Glomerular endothelial cell (primary cell): ENCODE measurements at places on chromosomes 16 and 17. TPM values are rescaled to one million over a fixed set of nuclear protein-coding genes. Genes with fewer than 3 reads are reported as not detected.

MEFV gene
- not detected in 2 replicates for total RNA-seq

DNA sequence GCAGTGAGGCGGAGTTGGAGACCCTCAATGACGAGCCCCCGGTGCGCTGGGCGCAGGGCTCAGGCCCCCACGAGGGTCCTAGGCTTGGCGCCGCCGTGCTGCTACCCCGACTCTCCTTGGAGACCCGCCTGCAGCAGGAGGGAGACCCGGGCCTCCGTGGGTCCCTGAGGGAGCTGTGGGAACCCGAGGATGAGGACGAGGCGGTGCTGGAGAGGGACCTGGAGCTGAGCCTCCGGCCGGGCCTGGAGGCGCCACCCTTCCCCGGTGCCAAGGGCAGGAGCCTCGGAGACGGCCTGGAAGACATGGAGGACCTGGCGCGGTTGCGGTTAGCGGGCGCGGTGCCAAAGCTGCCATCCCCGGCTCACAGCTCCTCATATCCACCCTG, 2.3 kb downstream of the MYO15B start:
- no peak for DNase-seq

- DNase-seq, result no peak
These were observed 38.3 kb downstream of the ABCC12 start for GRCh38 chr16:48117217-48118105.

DNA sequence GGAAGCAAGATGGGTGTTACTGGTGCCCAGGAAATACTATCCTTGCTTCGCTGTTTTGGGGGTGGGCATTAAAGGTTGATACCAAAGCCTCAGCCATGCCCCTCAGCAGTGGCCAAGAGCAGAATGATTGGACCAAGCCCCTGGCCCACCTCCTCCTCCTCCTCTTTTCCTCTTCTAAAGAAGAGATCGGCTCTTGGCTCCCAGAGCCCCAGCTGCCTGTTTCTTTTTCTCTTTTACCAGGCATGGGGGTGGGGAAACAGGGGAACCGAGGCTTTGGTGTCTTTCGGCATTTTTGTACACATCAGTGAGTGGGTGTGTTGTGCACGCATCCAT, 5.8 kb downstream of the THRA start:
- no peak for DNase-seq

DNA sequence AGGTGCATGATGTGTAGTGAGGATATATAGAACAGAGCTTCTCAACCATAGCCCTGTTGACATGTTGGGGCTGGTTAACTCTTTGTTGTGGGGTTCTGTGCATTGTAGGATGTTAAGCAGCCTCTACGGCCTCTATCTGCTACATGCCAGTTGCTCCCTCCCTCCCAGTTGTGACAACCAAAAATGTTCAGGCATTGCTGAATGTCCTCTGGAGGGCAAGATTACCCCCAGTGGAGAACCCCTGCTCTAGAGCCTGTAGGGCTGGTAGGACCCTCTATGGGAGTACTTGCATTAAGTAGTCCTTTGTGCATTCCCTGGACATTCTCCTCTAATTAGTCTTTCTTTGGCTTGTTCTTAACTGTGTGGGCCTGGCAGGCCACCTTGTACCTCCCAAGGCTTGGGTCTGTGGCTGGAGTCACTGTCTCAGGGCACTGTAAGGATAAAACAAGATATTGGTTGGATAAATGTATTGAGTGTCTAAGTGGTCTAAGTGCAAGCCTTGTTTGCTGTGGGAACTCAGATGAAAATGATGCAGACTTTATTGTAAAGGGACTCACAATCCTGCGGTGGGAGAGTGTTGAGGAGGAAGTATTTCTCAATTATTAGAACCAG, 19.8 kb upstream of the MYO1D start:
- DNase-seq, result no peak

PTGES3L gene
- 2.4 and 3.2 TPM in 2 replicates for total RNA-seq

RHBDL3 gene
- not detected in 2 replicates for total RNA-seq

KRT28 gene
- not detected in 2 replicates for total RNA-seq

GRCh38 chr16:31286421-31287032, 26.8 kb downstream of the ITGAM start:
- no peak for DNase-seq

DNA sequence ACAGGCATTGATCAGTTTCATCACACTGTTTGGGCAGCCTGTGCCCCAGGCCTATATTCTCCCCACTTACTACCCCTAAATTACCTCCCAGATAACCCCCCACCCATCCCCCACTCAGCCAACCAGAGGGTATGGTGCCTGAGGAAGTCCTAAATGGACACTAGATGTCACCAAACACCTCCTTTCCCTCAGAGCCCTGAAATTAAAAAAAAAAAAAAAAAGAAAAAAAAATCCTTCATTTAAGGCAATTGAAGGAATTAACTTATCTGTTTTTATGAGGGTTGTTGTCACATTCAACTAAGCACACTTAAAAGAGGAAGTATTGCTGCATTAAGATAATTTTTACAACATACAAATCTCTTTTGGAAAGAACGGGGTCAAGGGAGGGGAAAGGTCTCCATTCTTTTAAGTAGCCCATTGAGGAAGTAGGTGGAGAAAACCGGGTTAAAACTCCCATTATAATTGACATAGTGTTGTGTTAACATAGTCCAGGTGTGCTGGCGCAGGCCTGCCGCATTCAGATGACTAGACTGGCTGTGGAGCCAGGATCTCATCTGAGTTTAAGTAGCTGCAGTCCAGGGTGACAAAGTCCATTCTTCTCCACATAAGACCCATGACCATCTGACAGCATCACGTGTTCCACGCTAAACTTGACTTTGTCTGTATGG, 46.3 kb downstream of the SNX11 start:
- peak; percentile 14 for DNase-seq

SMIM36 gene
- not detected in 2 replicates for total RNA-seq

LGALS9B gene
- total RNA-seq, result not detected in 2 replicates

GRCh38 chr17:29131814-29132682, 48.1 kb downstream of the MYO18A start:
- DNase-seq, result no peak

DNA sequence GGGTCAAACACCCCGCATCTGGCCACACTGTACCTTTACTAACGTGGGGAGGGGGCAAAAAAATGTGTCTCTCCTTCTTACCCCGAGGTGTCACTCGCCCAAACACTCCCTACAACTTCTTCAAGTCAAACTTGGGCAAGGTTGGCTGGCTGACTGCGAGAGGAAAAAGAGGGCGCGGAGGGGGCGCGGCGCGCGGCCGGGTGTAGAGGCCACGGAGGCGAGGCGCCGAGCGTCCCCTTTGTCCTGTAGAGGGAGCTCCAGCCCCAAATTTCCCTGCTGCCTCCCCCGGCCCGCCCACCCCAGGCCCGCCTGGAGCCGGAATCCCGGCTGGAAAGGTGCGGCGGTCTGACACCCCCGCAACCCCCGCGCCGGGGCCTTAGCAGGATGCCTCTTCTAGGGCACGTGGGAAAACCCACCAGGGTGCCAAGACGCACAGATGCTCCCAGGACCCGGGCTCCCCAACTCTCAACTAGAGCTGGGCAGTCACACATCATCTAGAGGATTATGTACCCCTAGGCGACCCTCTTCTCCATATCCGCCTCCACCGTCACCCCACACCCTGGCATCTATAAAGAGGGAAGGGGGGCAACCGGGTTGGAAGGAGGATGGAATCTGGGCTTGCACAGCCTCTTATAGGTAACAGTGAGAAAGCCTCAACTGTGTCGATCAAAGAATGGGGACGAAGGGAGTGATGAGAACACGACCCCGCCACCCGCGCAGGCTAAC, 4.2 kb downstream of the IRX3 start:
- DNase-seq, result no peak

GRCh38 chr17:28796062-28796461, 46.5 kb downstream of the FAM222B start:
- no peak for DNase-seq

GLTPD2 gene
- not detected in 2 replicates for total RNA-seq

GRCh38 chr17:73224237-73224636, 31.4 kb downstream of the COG1 start:
- DNase-seq, result no peak

KRT27 gene
- not detected in 2 replicates for total RNA-seq

GRCh38 chr16:74657870-74658642, 8.6 kb downstream of the RFWD3 start:
- DNase-seq, result no peak

GRCh38 chr17:62658136-62658920, 30.9 kb downstream of the MRC2 start:
- DNase-seq, result no peak

DNA sequence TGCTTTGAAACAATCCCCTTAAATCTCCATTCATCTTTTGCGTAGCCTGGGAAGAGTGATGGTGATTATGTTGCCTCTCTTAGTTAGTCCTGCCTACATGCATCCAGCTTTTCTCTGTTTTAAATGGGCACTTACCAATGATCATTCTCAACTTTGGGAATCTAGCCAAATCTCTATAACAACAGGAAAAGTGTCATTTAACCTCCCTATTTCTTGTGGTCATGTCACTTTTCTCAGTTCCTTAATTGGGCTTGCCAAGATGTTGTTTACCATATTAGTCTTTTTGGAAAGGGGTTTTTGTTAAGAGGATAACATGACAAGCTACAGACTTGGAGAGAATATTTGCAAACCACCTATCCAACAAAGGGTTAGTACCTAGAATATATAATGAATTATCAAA, 15.6 kb upstream of the CLEC10A start:
- DNase-seq, result peak; percentile 52

- peak; percentile 71 for DNase-seq
These were observed 32.5 kb downstream of the ABCC12 start for GRCh38 chr16:48123104-48123788.

GRCh38 chr16:50065241-50065623, 538 bp upstream of the HEATR3 start:
- DNase-seq, result no peak

GRCh38 chr17:19262650-19263631, 25.8 kb downstream of the EPN2 start:
- DNase-seq, result no peak

NPIPA2 gene
- total RNA-seq, result 0.47 and 5.0 TPM in 2 replicates

GRCh38 chr17:37384560-37385149, 8.9 kb downstream of the C17orf78 start:
- no peak for DNase-seq

- no peak for DNase-seq
These were observed 178.3 kb downstream of the SOX9 start for GRCh38 chr17:72299100-72299499.

GRCh38 chr17:37278247-37278894, 97.4 kb upstream of the C17orf78 start:
- DNase-seq, result no peak

GRCh38 chr17:57269052-57269451, 12.7 kb downstream of the MSI2 start:
- DNase-seq, result no peak

GRCh38 chr16:62130101-62130500, 93.9 kb upstream of the CDH8 start:
- no peak for DNase-seq

DNA sequence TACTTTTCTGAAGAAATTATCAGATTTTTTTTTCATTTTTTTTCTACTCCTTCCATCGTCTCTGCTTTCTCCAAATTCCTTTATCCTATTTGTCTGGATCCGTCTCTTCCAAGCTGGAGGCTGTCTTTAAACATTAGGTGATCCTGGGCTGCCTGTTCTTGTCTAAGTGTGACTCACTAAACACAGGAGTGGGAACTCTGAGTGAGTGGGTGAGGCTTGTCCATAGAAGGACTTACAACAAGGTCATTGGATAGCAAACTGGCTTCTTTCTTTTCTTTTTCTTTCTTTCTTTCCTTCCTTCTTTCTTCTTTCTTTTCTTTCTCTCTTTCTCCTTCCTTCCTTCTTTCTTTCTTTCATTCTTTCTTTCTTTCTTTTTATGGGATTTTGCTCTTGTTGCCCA, 18.2 kb downstream of the ALOX15 start:
- DNase-seq, result no peak

CFAP119 gene
- total RNA-seq, result 2.0 and 6.5 TPM in 2 replicates

GRCh38 chr17:45895969-45896785, 1.8 kb downstream of the MAPT start:
- DNase-seq, result no peak

GRCh38 chr16:52497067-52497816, 49.7 kb downstream of the TOX3 start:
- DNase-seq, result no peak

GRCh38 chr16:28989363-28989762, 4.5 kb downstream of the LAT start:
- DNase-seq, result no peak

DNA sequence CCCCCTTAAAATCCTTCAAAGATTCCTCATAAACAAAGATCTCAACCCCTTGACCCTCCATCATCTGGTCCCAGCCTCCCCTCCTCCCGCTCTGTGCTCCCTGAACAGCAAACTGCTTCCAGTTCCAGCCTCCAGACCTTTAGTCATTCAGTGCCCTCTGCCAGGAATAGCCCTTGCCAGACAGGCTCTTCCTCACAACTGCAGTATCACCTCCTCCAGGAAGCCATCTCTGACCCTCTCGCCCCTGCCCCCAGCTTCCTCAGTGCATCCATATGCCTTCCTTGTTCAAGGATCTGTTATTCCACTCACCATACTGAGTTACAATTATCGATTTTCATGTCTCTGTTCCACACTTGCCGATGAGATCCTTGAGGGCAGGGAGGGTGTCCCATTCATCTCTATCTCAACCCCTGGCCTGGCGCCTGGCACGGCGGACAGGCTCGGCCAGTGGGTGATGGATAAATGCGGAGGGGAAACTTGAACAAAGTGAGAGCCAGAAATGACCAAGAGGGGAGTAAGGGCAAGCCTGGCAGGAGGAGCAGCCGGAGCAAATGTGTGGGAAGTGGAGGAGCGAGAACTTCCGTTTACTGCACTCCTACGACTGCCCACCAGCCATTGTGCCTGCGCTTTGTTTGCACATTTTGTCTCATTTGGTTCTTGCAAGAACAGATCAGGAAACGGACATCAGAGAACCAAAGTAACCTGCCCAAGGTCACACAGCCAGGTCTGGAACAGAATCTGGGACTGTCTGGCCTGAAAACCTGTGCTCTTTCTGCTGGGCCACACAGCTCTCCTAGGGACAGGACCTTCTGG, 2.0 kb upstream of the NXPH3 start:
- no peak for DNase-seq

DNA sequence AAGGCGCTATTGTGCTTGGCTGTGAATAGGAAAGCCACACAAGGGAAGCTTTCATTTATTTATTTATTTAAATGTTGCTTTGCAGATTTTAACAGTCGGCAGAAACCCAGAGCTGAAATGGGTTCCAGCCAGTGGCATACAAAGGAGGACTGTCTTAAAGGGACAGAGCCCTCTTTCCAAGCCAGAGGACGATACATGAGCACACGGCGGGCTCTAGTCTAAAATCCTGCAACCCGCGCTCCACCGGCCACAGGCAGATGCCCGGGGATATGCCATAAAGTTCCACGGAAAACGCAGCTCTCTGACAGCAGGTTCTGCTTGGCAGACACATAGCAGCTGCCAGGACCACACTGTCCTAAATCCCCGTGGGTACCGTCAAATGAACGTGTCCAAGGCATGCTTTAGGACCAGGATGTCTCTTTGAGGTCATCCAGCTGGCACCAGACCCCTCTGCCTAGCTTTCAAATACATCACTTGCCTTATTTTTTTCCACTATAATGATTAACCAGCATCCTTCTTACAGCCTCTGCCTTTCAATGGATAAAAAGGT, 64.6 kb downstream of the CYTH1 start:
- DNase-seq, result no peak

GRCh38 chr17:57874434-57875289, 24.8 kb upstream of the MRPS23 start:
- no peak for DNase-seq
